ENCODE measurements at places on chromosomes 5 and 9.

GRCh38 chr5:33994845-33995244 lies 10.4 kb upstream of the SLC45A2 start:
- DNase-seq = no peak

DNA sequence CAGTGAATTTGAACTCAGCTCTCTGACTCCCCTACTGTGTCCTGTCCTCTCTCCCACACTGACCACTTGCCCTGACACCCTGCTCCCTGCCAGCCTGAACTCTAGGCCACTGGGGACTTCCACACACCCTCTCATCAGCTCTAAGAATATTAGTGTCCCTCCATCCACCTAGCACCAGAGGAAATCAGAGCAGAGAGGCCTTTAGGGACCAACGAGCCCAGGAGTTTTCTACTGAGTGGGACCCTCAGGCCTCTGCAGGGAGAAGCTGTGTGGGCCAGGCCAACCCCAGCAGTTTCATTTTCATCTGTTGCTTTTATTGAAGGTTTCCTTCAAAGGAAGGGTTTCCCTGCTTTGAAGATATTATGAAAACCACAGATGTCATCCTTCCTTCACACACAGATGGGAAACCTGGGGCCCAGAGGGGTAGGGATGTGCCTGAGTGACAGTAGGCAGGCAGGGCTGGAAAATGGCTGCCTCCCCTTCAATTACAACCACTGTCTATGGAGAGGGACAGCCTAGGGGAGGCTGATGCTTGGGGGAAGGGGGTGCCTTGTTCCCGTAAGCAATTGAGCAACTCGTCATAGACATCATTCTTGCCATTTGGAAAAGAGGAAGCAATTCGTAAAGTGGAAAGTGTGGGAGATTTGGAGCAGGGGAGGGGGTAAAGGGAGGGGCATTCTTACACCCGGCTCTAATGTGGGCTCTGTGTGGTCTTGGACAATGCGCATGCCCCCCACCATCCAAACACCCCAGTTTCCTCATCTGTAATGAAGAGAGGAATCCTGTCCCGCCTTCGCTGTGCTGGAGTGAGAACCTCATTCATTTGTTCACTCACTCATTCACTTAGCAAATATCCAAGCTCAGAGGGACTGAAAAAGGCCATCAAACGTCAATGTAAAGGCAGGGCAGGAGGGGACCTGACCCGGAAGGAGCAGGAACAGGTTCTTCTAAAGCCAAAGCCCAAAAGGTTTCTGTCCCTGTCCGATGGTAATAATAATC lies 3.9 kb downstream of the GLIPR2 start:
- DNase-seq = no peak

DNA sequence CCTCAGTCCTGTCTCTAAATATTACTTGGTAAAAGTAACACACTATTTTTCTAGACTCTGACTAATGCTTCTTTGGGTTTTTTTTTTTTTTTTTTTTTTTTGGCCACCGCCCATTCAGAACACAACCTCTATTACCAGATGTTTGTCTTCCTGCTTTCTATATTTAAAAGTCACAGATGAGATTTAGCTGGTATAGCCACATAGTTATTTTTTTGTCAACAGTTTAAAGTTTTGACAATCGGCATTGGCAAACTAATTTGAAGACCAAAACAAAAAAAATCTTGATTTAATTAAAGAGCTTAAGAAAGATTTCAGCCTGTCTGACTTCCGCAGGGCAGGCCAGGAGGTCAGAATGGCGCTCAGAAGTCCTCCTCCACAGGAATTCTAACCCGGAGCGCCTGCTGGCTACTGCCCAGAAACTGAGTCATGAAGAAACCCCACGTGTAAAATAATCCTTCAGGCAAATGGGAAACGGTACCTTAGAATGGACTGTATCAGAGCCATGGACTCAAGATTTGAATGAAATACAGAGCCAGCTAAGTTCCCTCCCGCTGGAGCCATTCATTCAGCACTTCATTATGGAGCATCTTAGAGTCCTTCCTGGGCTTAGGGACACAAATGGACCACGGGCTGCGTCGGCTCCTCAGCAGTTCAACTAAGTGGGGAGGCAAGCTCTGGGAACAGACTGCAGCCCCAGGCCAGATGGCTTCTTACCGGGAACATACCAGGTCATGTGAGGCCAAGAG lies 55.6 kb downstream of the PTPDC1 start:
- peak; percentile 71 for DNase-seq

GRCh38 chr5:43320846-43321245 lies 7.6 kb upstream of the HMGCS1 start:
- no peak for DNase-seq

DNA sequence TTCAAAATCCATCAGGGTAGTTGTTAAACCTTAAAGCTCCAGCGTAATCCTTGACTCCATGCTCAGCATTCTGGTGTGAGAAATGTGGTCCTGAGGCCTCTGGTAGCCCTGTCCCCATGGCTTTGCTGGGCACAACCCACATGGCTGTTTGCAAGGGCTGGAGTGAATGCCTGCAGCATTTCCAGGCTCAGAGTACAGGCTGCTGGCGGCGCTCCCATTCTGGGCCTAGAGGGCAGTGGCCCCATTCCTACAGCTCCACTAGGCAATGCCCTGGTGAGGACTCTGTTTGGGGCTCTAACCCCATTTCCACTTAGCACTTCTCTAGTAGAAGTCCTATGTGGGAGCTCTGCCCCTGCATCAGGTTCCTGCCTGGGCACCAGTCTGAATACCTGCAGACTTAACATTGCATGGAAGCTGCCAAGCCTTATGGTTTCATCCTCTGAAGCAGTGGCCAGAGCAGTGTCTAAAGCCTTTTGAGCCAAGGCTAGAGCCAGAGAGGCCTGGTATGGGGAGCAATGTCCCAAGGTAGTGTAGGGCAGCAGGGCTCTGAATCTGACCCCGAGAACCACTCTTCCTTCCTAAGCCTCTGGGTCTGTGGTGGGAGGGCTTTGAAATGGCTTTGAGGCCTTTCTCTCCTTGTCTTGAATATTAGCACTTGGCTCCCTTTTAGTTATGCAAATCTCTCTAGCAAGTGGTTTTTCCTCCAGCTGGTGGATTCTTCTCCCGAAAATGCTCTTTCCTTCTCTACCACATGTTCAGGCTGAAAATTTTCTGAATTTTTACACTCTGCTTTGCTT lies 5.8 kb upstream of the ALDH1A1 start:
- DNase-seq = no peak

DNA sequence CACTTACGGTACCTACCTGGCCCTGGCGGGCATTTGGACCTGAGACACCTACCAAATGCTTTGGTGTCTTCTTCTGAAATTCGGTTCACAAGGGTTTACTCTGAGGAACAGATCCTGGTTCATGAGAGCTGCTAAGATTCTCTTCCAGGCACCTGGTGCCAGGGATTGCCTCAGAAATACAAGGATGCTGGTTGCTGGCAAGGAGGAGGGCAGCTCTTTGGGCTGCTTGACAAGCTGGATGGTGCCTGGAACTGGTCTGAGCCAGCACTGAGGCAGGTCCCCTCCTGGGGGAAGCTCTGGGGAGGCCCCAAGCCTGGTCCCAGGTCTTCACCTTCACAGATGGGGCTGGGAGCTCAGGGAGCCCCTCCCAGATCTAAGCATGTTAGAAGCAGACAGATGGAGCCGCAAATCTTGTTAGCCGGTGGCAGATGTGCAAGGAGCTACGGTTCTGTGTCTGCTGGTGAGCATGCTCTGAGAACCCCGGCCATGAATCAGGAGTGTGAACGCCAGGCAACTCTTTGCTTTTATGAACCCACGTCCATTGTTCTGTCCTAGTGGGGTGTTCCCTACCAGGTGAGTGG lies 16.3 kb downstream of the FABP6 start:
- DNase-seq = peak; percentile 45

GRCh38 chr5:144198386-144198785 lies 27.7 kb downstream of the KCTD16 start:
- no peak for DNase-seq

- DNase-seq = no peak
Observed at GRCh38 chr5:169580964-169581363, 2.6 kb upstream of the SPDL1 start.

DNA sequence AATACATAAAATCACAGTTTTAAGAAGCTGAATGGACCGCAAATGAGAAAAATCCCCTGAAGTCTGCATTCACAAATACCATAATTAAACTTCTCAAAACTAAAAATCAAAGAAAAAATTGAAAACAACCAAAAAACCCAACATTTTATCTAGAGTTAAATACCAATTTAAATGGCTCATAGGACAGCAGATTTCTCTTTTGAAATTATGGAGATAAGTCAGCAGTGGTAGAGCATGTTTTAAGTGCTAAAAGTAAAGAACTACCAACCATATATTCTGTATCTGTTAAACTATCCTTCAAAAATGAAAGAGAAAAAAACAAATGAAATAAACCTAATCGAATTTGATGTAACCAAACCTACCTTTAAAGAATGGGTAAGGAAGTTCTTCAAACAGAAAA lies 862.8 kb downstream of the TAF11L14 start:
- DNase-seq = no peak

DNA sequence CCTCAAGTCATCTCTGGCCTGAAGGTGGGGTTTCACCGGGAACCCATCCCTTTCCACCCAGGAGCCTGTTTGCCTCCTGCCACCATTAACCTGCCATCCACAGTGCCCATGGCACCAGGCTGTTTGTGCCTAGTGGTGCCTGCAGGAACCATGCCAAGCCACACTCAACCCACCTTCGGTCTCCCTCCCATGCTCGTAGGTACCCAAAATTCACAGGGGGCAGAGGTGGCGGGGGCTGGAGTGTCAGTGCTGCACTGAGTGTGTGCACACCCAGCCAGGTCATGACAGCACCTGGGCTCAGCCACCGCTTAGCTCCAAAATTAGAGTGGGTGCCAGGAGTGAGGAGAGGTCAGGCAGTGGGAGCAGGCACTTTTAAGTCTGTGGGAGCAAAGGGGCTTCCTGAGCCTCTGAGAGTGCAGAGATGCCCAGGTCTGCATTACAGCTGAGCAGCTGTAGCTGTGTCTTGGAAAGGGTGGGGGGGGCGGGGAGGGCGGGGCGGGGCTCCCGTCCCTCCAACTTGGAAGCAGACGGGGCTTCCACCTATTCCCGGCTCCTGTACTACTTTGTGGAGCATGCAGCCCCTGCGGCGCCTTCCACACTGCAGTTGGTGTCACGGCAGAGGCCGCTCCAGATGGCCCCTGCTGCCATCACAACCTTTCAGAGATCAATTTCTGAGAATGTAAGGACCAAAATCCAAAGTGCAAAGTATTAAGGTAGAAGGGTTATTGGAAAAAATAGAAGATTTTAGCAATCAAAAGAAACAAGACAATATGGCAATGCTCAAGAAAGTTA lies 2396.8 kb upstream of the C9orf72 start:
- no peak for DNase-seq

- peak; percentile 19 for DNase-seq
Observed at GRCh38 chr9:132733260-132733815, 63.1 kb downstream of the GTF3C4 start.

GRCh38 chr9:117860849-117861248 lies 156.6 kb downstream of the TLR4 start:
- no peak for DNase-seq

DNA sequence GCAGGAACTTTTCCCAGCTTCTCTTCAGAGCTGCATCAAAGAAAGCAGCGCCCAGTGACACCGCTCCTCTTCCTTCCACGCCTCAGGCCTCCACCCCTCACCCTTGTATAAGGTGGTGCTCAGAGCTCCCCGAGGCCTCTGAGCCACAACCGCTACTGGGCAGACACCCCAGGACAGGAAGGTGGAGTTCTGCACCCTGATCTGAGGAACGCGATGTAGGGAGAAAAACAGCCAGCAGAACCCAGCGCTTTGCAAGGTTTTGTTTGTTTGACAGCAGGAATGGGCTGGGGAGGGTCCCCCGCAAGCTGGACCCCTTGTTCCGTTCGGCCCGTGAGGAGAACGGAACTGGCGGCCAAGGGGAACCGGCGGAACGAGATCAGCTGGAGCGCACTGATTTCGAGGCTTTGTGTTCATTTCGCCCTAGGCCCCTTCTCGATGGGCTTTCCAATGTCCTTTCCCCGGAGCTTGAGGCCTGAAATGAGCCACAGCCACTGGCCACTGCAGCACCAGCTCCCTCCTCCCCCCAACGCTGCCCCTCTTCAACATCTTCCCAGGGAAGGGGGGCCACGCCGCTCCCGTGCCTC lies 4.1 kb downstream of the EDF1 start:
- no peak for DNase-seq

- DNase-seq = peak; percentile 16
Observed at GRCh38 chr5:148873690-148874485, 47.5 kb downstream of the ADRB2 start.

DNA sequence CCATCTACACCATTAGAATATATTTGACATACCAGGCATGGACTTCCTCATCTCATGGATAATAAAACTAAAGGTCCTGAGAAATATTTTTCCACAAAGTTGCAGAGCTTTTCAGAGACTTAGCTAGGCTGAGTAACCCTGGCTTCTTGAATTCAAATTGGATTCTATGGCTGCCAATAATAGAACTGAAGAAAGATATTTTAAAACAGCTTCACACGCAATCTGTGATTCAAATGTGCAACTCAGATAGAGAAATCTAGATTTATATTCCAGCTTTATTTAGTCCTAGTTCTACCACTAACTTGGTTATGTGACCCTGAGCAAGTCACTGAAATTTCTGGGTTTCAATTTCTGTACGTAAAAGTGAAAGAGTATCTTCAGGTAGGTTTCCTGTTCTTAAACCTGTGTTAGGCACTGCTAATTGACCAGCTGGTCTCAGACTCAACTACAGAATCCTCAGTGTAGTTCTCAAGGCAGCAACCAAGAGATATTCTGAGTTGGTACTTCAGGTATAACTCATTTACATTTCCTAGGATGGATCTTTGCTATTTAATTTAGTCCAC lies 235.3 kb downstream of the GABRB2 start:
- DNase-seq = no peak

GRCh38 chr5:90193185-90193822 lies 216.3 kb downstream of the CETN3 start:
- DNase-seq = no peak

DNA sequence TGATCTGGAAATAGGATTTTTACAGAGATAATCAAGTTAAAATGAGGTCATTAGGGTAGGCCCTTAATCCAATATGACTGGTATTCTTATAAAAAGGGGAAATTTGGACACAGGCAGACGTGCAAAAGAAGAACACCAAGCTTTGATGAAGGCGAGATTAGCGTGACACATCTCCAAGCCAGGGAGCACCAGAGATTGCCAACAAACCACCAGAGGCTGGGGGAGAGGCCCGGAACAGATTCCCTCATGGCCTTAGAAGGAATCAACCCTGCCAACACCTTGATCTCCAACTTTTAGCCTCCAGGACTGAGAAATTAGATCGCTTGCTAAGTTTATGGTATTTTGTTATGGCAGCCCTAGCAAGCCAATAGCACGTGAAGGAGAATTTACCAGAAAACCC lies 10.8 kb upstream of the ARSI start:
- DNase-seq = no peak

GRCh38 chr9:130054325-130054786 lies 650 bp downstream of the GPR107 start:
- no peak for DNase-seq
